Activated CD4-positive, alpha-beta T cell treated with anti-CD3 and anti-CD28 coated beads, Interleukin-2, amount 50 U/mL, for 1 hour (primary cell): ENCODE measurements at places on chromosomes 6 and 20.

GRCh38 chr20:16397086-16397485 lies 176.2 kb downstream of the KIF16B start:
- no peak for DNase-seq

- no peak for DNase-seq
Observed at GRCh38 chr6:52364480-52365166, 2.7 kb downstream of the PAQR8 start.

- no peak for DNase-seq
Observed at GRCh38 chr20:41375846-41376245, 9.2 kb upstream of the EMILIN3 start.

- DNase-seq, result no peak
Observed at GRCh38 chr6:164108092-164108491, 693.6 kb downstream of the QKI start.

- no peak for DNase-seq
Observed at GRCh38 chr6:142752348-142752747, 192.6 kb downstream of the HIVEP2 start.

DNA sequence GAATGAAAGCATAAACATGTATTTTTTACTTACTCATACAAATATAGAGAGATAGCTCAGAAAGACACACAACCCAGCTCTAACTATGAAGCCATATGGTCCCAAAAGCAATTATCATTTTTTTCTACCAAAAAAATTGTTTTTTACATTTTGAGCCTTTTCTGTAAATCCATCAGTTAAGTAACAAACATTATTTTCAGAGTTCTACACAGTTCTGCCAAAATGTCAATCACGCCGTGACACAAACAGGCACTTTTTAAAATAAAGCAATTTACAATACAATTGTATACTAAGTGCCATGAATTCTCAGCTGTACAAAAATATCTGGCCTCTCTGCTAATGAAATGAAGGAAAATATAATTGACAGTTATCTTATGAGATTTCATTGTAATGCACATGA lies 201.4 kb upstream of the ID4 start:
- DNase-seq, result no peak

- no peak for DNase-seq
Observed at GRCh38 chr6:166463359-166464067, 80.8 kb upstream of the MPC1 start.

- no peak for DNase-seq
Observed at GRCh38 chr6:6997263-6998193, 110.2 kb upstream of the RREB1 start.

GRCh38 chr6:10478187-10479040 lies 42.7 kb upstream of the GCNT2 start:
- no peak for DNase-seq

GRCh38 chr20:34579191-34579978 lies 20.9 kb downstream of the MAP1LC3A start:
- no peak for DNase-seq

DNA sequence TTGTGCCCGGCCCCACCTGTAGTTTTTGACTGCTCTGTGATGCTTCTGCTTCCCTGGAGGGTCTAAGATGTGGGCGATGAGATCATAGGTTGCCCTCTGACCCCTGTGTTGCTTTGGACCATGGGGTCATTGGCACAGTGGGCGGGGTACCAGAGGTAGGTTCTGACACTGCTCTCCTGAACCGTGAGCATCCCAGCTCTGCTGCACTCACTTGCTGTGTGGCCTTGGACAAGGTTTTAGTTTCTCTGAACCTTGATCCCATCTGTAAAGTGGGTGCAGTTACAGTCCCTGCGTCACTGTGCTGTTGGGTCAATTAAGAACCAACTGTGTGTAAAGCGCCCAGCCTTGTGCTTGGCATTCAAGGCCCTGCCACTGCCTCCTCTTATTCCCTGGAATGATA lies 30.9 kb downstream of the SRC start:
- DNase-seq, result no peak

DNA sequence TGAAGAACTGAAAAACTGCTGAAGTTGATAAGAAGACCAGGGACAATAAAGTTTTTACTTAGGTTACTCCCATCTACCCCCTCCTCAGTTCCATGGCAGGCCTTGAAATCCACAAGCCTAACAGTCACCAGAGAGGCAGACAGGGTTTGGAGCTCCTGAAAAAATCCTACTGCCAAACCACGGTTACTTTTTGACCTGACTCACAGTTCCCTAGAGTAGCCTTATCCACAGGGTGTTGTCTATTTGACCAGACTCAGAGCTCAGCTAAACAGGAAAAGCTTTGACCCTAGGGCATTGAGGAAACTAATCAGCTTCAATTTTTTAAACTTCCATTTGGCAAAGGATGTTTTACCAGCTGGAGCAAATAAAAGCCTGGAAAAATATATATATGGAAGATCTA lies 257.7 kb upstream of the NT5E start:
- no peak for DNase-seq

GRCh38 chr6:42168650-42169049 lies 4.5 kb upstream of the GUCA1A start:
- no peak for DNase-seq
